Fibroblast of lung (primary cell): ENCODE measurements at places on chromosomes 1 and 21. TPM values are rescaled to one million over a fixed set of nuclear protein-coding genes. Genes with fewer than 3 reads are reported as not detected.

DNA sequence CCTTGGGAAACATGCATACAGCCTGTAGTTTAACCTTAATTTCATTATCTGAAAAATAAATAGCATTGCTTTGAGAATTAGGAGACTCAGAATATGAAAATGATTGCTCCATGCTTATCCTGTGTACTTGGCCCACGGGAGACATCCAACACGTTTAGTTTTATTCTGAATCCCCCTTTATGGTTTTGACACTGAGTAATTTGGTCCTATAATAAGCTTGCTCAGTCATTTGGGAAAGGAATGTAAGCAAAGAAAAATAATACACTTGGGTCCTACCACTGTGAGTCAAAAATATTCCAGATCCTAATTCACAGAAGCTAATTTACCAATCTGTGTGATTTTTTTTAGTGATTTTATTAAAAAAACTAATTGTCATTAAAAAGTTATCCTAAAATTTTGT, 557.3 kb downstream of the USP25 start:
- no peak for DNase-seq

The KIF26B gene
- total RNA-seq, result 6.1 and 6.9 TPM in 2 replicates

The TIE1 gene
- total RNA-seq, result 0.26 TPM in 1 of 2 replicates, not detected in the other

DNA sequence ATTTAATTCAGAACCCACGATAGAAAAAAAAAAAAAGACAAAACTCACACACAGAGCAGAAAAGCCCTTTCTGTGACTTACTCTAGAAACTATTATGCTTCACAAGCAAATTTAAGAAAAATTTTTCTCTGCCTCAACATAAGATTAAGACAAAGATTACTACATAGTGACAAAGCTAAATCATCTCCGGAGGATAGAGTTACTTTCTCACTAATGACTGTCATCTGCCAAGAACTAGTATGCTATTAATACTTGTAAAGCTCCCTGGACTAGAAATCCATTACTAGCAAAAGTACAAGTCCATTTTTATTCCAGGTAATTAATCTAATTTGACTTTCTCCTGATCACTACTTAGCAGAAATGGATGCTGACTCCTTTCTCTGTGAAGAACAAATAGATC, 25.9 kb downstream of the GREM2 start:
- DNase-seq, result no peak

DNA sequence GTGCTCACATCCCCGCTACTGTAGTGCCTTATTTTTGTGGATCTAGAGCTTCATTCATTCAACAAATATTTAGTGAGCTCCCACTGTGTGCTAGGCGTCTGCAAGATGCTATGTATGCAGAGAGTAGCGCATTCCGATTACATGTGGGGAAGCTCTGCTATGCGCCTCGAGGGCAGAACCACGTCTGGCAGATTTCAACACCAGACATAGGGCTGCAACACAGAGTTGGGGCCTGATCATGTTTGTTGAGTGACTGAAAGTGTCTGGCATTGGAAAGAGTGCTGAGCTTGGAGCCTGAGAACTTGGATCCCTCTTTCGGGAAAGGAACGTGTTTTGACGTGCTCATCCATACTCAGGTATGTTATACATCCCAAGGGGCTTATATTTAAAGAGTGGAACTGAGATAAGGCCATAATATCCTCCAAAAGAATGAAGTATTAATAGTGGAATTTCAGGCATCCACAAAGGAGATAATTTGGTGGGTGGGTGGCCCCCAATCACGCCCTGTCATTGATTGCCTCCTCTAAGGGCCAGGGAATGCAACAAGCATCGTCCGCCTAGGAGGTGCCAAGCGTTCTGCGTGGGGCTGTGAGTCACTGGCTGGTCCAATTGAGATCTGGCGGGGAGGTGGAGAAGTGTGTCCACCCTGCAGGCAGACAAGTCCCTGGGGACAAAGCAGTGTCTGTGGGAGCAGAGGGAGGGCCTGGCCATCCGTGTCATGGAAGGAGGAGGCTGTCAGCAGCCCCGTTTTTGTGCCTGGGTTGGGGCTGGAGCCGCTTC, 62.8 kb upstream of the ZBTB40 start:
- no peak for DNase-seq

The OR2T11 gene
- not detected in 2 replicates for total RNA-seq

- DNase-seq, result no peak
These were observed 29.4 kb upstream of the VASH2 start for GRCh38 chr1:212920896-212921295.
